Stimulated activated CD4-positive, alpha-beta T cell treated with anti-CD3 and anti-CD28 coated beads, TNF-alpha, amount 100 ng/mL, for 1 hour (primary cell): ENCODE measurements at places on chromosomes 16 and 17.
A peak's percentile ranks its signal among the peaks of the same experiment; 100 is the strongest.

DNA sequence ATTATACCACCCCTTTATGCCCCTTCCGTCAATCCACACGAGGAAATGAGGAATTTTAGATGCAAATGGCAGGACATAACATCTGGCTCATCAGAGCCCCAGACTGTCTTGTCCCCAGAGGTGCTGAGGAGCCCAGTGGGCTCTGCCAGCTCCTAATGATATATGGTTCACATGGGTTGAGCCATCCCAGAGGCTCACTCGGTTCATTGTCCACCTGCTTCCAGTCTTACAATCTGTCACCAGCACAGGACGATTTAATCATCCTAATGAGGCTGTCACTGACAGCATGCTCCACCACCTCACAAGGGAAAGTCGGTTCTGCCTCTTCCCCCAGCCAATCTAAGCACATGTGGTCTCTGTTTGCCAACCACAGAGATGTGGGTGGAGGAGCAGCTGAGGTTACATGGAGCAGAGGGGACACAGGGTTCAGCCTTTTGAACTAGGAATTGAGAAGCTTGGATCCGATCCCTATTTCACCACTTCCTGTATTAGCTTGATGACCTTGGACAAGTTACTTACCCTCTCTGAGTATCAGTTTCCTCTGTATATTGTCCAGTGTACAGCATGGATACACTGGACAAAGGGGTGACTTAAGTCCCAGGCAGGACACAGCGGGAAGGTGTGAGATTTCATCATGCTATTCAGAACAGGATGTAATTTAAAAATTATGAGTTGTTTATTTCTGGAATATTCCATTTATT lies 27.0 kb upstream of the DHX8 start:
- DNase-seq: no peak

- DNase-seq: no peak
Observed at GRCh38 chr16:17260276-17260849, 210.4 kb downstream of the XYLT1 start.

DNA sequence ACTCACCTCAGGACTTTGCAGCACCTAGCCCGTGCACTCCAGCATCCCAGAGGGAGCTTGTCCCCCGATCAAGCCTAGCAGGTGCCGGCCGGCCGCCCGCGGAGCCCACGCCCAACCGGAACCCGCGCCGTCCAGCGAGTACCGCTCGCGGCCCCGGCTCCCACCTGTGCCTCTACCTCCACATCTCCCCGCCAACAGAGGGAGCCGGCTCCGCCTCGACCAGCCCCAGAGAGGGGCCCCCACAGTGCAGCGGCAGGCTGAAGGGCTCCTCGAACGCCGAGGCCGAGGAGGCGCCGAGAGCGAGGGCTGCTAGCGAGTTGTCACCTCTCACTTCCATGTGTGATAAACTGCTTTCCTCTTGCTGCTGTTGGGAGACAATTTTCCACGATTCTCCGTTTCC lies 41.1 kb upstream of the DHRS7B start:
- no peak for DNase-seq

DNA sequence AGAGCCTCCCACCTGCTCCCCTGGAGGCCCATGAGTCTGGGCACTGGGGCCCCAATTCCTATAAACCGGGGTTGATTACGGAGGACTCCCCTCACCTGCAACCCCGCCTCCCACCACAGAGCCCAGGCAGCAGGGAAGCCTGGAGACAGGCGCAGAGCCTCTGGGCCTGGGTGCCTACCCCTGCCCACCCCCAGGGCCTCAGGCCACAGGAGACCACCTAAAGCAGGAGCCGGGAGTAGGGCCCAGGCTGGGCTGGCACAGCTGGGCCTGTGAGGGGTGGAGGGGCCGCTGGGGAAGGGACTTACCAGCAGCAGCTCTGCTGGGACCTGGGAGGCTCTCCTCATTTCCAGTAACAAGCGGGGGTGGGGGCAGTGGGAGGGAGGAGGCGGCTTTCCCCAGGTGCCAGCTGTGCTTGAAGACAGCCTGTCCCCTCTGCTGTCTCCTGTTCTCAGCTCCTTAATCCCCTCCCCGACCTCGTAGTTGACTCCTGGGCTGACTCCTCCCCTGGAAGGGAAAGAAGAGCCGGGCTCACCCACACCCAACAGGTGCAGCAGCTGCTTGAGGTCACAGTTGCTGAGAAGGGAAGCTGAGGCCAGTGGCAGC lies 46.8 kb downstream of the TMEM235 start:
- no peak for DNase-seq

GRCh38 chr17:65535777-65536572 lies 25.5 kb downstream of the AXIN2 start:
- no peak for DNase-seq

DNA sequence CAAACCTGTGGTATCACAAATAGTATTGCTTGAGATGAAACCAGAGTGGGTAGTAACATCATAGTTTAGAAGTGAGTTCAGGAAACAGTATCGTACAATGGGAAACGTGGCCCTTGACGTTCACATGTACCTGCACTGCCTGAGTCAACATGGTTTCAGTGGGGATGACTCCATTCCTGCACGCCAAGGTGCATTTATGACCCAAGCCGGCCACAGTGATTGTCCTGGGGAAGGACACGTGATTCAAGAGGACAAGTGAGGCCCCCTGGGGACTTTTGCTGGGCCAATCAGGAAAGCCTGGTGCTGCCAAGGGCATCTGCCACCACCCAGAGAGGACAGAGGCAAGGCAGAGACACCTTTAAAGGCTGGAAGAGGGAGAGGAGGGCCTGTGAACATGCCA lies 119.2 kb downstream of the AXIN2 start:
- DNase-seq: no peak

DNA sequence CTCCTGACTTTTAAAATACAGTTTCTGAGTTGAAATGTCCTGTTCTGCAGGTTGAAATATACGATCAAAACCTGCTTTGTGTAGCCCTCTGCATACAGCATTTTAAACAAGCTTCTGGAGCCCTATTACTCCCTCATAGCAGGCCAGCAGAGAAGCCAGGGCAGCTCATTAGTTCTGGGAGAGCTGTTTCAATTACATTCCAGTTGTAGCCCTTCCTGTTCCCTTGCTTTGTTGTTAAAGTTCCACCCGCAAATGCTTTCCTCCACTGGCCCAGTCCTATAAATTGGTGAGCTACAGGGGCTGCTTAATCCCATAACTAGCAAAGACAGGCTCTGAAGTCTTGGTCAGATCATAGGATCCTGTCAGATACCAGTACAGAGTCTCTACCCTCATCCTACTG lies 162.5 kb downstream of the SLC39A11 start:
- DNase-seq: no peak

GRCh38 chr17:40497695-40498094 lies 3.7 kb downstream of the TNS4 start:
- no peak for DNase-seq

GRCh38 chr17:10156948-10157607 lies 41.3 kb downstream of the GAS7 start:
- DNase-seq: no peak

DNA sequence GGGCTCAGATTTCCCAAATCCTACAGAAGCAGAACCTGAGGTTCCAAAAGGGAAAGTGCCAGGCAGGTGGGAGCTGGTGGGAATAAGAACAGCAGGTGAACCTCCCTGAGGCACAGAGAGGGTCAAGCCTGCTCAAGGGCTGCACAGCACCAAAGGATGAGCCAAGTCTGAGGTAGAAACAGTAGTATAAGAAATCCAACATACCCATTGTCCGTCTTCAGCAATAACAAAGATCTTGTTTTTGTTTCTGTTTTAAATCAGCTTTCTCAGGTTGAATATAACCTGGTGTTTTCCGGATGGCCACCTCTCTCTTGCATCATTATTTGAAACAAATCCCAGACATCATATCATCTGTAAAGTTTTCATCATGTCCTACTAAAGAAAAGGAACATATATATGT lies 10.6 kb upstream of the CES3 start:
- DNase-seq: no peak

DNA sequence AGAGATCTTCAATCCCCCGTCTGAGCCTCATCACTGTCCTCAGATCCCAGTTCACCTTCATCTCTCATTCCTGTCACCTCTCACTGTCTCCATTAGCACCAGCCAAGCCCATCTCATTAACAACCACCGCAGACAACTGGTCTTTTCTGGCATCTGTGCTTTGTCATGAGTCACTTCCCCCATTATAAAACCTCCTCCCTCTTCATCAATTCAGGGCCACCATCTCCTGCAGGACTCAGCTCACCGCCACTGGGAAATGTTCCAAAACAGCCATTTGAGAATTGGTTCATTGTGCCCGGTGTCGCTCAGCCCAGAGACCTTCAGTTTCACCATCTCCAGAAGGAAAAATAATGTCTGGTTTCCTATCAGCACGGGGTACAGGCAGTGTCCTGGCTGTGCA lies 56.9 kb upstream of the TEKT3 start:
- no peak for DNase-seq

GRCh38 chr16:78503602-78504001 lies 404.1 kb downstream of the WWOX start:
- peak; percentile 2 for DNase-seq

DNA sequence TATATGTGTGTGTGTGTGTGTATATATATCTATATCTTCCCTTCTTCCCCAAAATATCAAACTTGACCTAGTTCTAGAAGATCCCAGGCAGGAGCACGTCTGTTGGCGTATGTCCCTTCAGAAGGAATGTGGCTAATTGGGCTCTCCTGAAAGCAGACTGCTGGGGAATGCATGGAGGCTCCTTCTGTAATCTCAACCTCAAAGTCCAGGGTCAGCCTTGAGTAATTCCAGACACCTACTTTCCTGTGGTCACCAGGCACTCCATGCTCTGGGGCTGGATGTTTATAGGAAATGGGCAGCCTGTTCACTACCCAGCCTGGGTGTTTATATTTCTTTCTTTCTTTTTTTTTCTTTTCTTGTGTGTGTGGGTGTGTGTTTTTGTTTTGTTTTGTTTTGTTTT lies 13.4 kb downstream of the BCO1 start:
- DNase-seq: no peak

- DNase-seq: no peak
Observed at GRCh38 chr17:58352596-58353388, 791 bp upstream of the SUPT4H1 start.

DNA sequence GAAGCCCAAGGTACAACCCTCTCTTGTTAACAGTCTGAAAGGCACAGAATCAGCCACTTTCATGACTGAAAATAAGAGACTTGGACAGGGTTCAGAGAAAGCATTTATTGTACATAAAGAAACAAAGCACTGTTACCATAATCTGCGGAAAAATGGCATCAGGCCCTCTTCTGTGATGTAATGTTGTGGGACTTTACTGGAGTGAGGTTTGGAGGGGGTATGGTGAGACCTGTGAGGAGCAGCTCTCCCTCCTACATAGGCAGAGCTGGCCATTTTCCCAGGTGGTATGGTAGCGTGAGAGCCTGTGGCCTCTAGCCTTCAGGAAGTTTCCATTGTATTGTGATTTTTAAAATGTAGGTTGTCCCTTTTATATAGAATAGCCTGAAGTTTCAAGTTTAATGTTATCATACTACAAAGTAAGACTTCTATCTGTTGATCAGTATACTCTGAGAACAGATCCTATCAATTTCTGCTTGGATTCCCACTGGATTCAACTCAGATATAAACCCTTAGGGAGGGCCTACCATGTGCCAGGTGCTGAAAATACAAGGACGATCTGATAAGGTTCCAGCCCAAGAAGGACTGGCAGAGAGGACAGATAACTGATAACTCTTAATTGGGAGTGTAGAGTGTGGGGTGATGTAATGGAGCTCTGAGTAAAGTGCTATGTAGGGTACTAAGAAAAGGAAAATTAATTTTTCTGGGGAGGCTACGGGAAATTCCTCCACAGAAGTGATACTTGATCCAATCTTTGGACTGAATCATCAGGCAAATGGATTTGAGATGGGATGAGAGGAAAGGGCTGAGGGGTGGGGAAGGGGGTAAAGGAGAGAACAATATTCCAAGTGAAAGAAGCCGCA lies 4.1 kb upstream of the YPEL2 start:
- no peak for DNase-seq

DNA sequence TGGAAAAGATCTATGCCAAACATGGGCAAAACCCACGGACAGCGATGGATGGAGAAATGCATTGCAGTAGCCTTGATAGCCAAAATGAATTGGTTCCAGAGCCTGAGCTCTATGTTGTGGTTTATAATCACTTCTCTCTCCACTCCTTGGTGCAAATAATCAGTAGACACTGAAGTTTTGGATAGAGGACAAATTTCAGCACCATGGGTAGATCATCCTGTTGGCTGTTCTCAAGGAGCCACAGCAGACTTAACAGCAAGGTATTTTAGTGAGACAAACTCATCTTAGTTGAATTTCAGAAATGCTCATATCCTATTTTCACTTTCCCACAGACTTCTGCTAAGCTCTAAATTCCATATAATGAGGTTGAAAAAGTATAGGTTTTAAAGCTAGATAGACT lies 88.3 kb upstream of the CCL1 start:
- DNase-seq: no peak

GRCh38 chr16:74568961-74569631 lies 37.8 kb downstream of the GLG1 start:
- no peak for DNase-seq

- no peak for DNase-seq
Observed at GRCh38 chr17:56742601-56743000, 91.1 kb downstream of the C17orf67 start.

- no peak for DNase-seq
Observed at GRCh38 chr17:81371910-81372760, 23.1 kb upstream of the BAHCC1 start.

DNA sequence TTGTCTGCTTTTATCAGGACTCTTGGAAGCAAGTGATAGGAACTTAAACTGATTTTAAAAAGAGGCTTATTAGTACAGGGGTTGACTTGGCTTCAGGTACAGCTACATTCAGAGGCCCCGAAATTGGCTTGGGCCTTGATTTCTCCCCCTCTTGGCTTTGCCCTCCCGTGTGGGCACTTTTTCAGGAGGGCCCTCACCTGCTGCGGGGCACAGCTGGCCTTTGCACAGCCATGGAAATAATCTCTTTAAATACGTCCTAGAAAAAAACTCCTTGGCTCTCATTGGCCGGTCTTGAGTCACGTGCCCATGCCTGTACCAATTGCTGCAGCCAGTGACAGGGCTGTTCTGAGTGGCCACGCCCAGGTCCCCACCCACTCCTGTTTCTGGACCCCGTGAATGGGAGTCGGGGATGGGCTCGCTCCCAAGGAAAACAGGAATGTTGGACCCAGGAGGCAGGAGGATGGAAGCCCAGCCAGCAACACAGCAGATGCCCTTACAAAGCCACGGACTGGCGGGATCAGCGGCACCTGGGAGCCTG lies 15.0 kb downstream of the CA5A start:
- no peak for DNase-seq

GRCh38 chr17:3798273-3799180 lies 2.5 kb downstream of the ITGAE start:
- no peak for DNase-seq

DNA sequence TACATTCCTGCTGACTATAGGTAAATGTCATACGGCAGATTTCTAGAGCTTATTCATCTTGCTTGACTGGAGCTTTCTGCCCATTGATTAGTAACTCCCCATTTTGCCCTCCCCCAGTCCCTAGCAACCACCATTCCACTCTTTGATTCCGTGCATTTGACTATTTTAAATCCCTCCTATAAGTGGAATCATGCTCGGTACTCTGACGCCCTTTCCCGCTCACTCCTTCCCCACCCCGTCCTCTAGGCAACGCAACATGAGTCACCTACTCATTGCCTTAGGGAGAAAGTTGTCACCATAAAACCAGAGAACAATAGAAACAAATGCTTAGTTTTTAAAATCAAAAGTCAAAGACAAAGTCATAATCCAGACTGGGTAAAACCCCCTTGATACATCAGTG lies 45.5 kb upstream of the RBBP6 start:
- DNase-seq: no peak

- no peak for DNase-seq
Observed at GRCh38 chr16:68782198-68783174, 45.4 kb downstream of the CDH1 start.
